Thymus (tissue), 14 donors: ENCODE measurements at places on chromosomes 7 and 10.

GRCh38 chr10:25952857-25953256 lies 18.8 kb downstream of the MYO3A start:
- DNase-seq, result no peak

GRCh38 chr10:20303453-20304152 lies 487.4 kb downstream of the PLXDC2 start:
- DNase-seq, result no peak

GRCh38 chr10:5018134-5018533 lies 14.5 kb upstream of the AKR1C2 start:
- DNase-seq, result no peak

DNA sequence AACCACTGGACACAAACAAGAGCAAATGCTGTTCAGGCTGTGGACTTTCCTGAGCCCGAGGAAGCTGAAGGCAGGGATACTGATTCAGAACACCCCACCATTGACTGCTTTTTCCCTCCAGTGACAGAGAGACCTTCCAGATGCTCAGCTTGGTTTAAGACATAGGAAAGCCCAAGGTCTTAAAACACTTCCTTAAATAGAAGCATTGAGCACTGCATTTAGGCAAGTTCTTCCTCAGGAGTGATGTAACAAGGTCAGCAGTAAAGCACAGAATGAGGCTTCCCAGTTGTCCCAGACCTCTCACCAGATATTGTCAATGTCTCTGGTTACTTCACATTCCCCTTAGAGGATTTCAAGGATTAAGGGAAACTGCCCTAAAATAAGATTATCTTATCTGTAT lies 19.6 kb upstream of the CDCA7L start:
- no peak for DNase-seq

GRCh38 chr10:19654576-19654975 lies 161.7 kb upstream of the PLXDC2 start:
- no peak for DNase-seq

- no peak for DNase-seq
Measured at GRCh38 chr7:108083980-108084379, 46.2 kb downstream of the LAMB4 start.

DNA sequence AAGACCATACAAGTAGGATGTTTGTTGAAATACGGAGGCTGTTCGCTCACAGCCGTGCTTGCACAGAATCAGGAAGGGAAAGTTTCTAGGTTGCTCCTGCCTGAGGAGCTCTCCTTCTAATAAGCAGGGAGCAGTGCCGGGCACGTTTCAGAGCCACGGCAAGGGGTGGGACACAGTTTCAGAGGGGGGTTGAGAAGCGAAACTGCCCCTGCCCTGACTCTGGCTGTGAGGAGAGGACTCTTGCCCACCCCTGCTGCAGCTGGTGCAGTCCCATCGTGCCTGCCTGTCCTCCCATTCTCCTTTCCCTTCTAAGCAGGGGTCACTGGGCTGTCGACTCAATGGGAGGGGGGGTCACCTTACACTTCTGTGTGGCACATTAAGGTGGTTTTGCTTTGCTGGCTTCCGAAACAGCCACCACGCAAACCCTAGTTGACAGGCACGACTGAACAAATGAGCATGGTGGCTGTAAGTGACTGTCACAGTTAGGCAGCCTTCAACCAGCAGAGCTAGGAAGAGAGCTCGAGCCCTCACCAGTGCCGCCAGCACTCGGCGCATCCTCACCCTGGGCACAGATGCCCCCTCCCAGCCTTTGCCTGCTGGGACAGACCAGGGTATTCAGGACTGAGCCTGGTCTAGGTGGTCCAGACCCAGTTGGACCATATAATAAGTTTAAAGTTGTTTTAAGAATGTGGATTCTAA lies 37.5 kb downstream of the ZNF467 start:
- DNase-seq, result no peak

DNA sequence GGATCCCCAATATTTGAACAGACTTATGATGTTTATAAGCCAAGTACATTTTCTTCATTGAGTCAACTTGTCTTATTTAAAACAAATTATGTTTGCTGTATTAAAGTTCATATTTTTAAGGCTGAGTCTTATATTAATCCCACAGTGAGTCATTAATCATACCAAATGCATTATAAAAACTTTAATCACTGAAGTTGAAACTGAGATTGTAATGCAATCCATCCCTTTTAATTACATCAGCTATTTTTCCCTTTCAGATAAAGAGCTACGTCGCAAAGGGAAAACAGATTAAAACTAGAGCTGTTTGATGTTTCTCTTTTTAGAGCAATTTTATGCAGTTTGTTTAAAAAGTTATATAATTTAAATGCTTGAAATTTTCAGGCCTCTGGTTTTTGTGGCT lies 183.0 kb downstream of the ARID5B start:
- no peak for DNase-seq

DNA sequence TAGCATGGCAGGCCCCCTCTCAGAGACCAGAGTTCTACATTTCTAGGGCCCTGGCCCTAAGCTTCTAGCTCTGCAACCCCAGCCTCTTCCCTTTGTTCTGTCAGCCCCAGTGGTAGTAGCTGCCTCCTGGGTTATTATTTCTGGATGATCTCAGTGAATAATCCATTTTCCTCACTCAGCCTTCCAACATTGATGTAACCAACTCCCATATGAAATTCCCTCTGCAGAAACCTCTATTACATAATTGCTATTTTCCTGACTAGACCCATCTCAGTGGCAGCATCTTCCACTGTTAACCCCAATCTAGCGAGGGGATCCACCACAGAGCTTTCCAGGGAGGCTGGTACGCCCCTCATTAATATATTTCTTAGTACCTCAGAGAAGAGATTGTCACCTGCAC lies 49.8 kb downstream of the FHIP2A start:
- DNase-seq, result no peak

GRCh38 chr7:105849122-105849855 lies 27.1 kb downstream of the ATXN7L1 start:
- DNase-seq, result peak; percentile 9

DNA sequence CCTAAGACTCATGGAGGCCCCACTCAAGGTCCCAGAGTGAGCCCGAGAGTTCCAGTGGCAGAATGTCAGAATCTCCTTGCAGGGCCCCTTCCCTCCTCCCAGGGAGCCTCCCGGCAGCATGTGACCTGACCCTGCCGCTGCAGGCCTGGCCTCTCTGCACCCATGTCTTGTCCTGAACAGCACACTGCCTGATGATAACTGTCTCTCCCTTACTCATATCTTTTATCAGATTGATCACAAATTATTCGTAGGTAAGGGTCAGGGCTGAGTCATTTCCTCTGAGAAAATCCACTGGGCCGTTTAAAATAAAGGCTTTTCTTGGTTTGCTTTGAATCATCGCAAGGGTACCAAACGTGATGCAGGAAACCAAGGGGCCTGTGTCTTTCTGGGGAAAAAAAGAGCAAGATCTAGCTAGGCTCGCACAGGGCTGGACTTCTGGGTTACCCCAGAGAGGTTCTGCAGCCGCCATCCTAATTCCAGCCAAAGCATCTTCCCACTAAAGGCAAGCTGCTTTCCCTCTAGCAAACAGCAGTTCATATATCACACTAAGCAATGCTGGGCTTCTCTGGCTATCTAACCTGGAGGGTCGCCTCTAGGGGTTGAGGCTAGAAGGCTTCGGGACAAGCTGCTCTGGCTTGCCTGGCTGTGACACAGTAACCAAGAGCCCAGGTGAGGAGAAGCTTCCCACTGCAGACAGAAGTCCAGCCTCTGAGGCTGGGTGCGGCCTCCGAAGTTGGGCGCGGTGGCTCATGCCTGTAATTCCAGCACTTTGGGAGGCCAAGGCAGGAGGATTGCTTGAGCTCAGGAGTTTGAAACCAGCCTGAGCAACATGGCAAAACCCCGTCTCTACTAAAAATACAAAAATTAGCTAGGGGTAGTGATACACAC lies 104.9 kb downstream of the SPDYE5 start:
- DNase-seq, result no peak

GRCh38 chr7:55546814-55547213 lies 25.5 kb downstream of the VOPP1 start:
- no peak for DNase-seq

GRCh38 chr7:86643561-86644281 lies at the start of gene GRM3:
Gene GRM3, plus strand, starts transcription at chr7:86643909. Its CDS starts 121,237 bp downstream, at chr7:86765146.
- no peak for DNase-seq

- peak; percentile 46 for DNase-seq
Measured at GRCh38 chr7:150631866-150632864, at the start of gene GIMAP6. Gene GIMAP6, minus strand, starts transcription at chr7:150632385. Its CDS starts 2,243 bp downstream, at chr7:150630142.

DNA sequence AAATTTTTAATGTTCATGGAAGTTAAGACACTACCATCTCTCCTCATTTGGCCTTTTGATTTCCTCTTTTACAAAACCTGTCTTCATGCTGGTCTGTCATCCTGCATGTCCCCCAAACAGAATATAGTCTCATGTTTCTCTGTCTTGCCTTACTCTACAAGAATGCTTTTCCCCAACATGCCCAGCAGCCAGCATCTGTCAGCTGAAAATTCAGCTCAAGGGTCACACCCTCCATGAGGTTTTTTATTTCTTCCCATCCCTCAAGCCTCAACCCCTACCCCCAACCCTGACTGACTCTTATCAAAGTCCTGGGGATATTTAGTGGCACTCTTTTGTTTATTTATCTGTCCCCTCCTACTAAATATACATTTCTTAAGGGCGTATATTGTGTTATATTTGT lies 202.0 kb downstream of the ANK3 start:
- DNase-seq, result no peak

DNA sequence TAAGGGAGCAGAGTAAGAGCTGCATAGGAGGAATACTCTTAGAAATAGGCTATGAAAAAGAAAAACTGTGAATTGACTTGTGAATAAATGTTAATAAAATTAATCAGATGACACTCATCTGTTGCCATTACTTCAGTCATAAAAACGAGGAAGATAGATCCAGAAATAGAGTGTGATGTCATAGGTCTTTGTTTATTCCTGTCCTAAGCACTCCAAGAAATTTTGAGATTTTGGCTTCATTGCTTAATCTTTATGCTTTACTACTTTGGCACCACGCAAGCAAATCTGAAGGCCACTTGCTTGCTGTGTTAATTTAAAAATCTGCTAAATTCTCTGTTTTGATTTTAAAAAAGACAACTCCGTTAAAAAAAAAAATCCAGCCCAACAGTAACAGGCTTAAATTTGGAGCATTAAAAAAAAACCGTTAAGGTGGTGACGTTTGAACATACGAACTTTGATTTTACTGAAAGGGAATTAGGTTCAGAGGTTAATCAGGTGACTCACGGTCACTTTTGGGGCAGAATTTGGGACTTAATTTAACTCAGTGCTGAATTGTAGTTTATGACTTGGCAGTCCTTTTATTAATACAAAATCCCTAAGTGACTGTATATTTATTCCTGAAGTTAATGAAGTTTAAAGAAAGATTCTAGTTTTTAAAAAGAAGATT lies 3.4 kb downstream of the IFRD1 start:
- DNase-seq, result no peak

DNA sequence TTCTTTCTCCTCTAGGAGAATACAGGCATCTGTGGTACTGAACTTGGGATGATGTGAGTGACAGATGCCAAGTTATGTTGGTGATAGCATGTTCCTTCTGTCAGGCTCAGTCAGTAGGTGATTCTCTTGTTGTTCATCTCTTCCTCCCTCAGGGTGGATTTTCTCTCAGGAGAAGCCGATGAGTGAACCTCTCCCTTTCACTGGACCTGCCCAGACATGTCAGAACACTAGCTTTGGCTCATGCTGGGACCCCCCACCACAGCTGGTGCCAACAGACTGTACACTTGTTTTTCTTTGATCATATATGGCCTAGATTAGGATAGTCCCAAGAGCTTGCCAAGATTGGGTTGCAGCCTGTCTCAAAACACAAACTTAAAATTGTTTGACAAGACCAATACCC lies 129.4 kb downstream of the BMPER start:
- no peak for DNase-seq

DNA sequence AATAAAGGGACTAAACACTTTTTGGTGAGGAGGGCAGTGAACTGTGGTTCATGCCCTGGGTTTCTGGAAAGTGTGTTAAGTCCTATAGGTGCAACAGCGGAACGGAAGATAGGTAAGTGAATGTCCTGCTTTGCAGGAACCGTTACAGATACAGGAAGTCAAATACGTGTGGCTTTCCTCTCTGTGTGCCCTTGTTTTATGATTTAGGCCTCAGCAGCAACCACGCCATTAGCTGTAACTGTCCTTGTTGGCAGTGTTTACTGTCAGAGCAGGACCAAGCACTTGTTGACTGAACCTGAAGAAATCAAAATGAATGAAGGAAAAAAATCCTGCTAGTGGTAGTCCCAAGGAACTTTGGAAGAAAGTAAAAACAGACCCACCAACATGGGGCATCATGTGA lies 150.3 kb downstream of the PIP4K2A start:
- no peak for DNase-seq

- DNase-seq, result no peak
Measured at GRCh38 chr7:157152391-157152937, 13.7 kb downstream of the UBE3C start.

DNA sequence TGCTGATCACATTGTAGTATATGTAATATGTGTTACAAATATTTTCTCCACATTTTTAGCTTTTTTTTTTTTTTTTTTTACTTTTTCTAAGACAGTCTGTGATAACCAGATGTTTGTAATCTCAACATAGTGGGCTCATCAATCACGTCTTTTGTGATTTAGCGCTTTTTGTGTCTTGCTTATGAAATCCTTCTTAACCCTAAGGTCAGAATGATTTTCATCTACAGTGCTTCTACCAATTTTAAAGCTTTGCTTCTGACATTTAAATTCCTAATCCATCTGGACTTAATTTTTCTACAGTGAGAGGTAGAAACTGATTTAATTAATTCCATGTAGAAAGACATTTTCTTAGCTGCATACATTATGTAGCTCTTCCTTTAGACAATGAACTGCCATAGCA lies 626.4 kb downstream of the TNS3 start:
- no peak for DNase-seq

DNA sequence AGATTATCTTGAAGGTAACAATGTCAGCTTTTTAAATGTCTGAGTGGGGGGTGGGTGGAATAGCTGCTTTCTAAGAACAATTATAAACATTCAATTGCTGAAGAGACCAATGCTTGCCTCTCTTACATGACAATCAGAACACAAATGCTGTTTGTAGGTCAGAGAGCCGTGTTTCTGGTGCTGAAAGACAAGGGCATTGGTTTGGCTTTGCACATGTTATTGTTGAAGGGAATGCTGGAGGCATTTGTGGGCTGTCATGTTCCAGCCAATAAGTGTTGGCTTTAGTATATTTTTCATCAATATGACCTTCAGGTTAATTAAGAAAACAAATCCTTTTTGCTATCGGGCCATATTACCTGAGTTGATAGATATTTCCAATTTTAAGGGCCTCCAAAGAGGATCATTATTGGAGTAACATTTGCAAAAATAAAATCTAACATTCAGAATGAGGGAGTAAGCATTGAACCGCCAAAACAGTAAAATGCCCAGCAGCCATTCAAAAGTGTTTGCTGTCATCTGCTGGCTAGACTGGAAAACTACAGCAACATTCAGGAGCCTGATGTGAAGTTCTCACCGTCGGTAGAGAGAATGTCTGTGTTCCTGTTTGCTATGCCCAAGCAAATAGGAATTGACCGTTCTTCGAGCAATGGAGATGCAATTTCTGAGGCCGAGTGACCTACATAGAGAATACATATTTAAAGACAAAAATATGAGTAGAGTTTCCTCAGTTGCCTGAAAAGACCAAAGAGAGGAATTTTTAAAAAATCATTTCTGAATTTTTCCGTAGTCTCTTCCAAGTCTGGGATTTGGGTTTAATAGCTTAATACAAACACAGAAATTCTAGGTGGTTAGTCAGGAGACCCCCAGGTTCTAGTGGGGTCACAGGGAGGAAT lies 118.9 kb downstream of the APBB1IP start:
- peak; percentile 41 for DNase-seq

GRCh38 chr10:132048294-132048667 lies 17.5 kb upstream of the JAKMIP3 start:
- no peak for DNase-seq
